AML-193 (cell line): ENCODE measurements at places on chromosomes 2 and 18.
A peak's percentile ranks its signal among the peaks of the same experiment; 100 is the strongest.

DNA sequence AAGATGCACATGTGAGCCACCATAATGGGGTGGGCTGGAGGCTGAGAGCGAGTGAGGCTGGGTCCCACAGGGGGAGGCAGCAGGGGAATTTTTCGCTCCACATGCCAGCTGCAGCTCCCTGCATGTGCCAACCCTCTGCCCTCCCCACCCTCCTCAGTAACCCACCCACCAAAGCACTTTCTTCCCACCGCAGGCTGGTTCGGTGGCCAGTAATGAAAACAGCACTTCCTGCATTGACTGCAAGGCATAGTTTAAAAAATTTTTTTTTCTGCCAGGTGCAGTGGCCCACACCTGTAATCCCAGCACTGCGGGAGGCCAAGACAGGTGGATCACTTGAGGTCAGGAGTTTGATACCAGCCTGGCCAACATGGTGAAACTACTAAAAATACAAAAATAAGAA lies 147.5 kb upstream of the TTC39C start:
- no peak for DNase-seq

- peak; percentile 10 for DNase-seq
Measured at GRCh38 chr2:231965102-231965501, 3.6 kb downstream of the DIS3L2 start.

GRCh38 chr18:5744659-5745058 lies 150.7 kb downstream of the TMEM200C start:
- DNase-seq, result no peak

- no peak for DNase-seq
Measured at GRCh38 chr18:5944448-5944847, 49.1 kb upstream of the TMEM200C start.

DNA sequence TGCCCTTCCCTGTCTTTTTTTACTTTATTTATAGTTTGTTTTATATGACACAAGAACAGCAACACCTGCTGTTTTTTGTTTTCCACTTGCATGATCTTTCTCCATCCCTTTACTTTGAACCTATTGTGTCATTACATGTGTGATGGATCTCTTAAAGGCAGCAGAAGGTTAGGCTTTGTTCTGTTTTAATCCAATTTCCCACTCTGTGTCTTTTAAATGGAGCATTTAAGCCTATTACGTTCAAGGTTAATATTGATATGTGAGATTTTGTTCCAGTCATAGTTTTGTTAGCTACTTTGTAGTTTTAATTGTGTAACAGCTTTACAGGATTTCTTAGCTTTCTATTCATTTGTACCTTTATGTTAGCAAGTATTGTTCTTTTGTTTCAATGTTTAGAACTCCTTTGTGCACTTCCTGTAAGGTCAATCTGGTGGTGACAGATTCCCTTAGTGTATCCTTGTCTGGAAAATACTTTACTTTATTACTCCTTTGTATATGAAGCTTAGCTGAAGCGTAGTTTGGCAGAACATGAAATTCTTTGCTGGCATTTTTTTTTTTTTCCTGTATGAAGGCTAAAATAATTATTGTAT lies 1443.0 kb upstream of the LRRTM1 start:
- no peak for DNase-seq

- DNase-seq, result no peak
Measured at GRCh38 chr2:237254369-237254861, 159.5 kb downstream of the COL6A3 start.

DNA sequence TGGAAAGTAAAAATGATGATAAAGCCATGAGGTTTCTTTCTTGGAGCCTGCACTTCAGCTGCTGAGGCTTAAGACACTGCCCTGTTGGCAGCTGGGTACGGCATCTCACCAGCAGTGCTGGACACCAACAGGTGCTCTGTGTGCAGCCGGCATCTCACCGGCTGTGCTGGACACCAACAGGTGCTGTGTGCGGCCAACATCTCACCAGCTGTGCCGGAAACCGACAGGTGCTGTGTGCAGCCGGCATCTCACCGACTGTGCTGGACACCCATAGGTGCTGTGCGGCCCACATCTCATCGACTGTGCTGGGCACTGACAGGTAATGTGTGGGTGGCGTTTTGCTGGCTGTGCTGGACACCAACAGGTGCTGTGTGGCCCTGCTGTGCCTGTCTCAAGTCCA lies 190.8 kb downstream of the TMEM18 start:
- no peak for DNase-seq

- peak; percentile 83 for DNase-seq
Measured at GRCh38 chr2:217222309-217222910, 362.5 kb upstream of the TNP1 start.

DNA sequence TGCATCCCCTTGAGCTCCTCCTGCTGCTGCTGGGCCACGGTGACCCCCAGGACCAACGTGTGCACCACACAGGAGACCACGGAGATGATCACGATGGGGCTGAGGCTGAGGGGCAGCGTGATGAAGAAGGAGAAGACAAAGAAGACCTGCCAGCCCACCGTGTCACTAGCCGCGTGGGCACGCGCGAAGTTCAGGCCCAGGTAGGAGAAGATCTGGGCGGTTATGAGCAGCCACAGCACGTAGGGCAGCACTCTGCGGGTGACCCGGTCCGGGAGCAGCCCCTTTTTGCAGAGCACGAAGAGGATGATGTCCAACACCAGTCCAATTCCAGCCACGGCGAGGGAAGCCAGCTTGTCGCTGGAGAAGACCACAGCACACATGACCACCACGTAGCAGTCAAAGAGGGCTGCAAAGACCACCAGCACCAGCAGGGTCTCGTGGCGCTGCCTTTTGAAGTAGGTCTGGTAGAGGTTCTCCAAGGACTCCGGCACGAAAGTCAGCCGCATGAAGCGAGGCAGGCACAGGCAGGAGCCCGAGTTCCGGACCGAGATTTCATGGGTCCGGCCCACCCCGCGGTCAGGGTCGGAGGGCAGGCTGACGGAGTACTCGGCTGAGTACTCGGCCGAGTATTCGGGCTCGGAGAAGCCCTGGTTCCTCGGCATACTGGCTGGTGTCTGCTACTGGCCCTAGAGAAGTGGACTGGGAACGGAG lies 1.6 kb downstream of the ADCY3 start:
- no peak for DNase-seq

- no peak for DNase-seq
Measured at GRCh38 chr18:12658426-12659138, 675 bp upstream of the SPIRE1 start.

DNA sequence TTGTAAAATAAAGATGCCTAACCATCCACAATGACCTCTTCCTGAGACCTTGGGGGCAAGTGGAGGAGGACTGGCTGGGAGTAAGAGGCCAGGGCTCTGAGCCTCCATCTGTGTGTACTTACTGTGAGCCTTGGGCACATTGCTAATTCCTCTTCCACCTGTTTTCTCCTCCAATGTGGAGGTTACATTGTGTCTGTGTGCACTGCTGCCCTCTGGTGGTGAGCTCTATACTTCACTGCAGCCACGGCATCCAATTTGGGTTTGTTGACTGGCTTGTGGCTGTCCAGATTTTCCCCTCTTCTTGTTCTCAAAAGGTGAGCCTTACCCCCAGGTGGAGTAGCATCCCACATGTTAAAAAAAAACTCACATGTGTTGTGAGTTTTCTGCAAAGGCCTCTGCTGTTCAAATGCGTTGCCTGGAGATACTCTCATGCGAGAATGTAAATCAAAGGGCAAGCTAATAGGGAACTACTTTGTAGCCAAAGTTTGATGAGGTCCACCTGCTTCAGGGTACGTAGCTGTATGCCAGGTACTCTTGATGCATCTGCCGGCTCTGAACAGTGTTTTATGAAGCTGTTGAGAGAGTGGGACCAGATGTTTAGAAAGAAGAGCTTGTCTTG lies 80.8 kb downstream of the APOB start:
- DNase-seq, result peak; percentile 38

DNA sequence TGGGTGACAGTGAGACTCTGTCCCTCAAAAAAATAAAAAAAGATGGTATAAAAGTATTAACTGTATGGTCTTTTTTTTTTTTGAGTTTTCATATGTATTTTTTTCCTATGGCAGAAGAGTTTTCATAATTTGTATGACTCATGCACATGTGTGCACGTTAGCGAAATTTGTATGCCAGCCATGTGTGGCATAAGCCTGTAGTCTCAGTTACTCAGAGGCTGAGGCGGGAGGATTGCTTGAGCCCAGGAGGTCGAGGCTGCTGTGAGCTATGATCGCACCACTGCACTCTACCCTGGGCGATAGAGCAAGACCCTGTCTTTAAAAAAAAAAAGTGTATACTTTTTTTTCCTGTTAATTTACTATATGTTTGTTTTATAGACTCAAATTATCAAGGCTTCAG lies 160.8 kb downstream of the TGIF1 start:
- DNase-seq, result no peak

DNA sequence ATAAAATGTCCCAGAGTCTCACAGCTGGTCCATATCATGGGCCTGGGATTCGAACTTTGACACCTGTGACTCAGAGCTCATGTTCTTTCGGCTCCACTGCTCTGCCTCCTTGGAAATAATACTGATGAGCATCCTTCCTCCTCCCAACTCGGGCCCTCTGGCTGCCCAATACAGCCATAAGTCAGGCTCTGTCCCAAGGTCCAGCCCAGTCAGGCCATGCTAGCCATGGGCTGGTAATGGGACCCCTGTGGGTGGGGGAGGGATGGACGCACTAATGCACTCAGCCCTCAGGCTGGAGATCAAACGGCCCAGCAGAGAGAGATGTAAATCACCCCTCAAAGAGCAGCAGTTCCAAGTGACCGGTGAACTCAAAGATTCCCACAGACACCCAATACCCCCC lies 61.1 kb downstream of the DDX1 start:
- no peak for DNase-seq

DNA sequence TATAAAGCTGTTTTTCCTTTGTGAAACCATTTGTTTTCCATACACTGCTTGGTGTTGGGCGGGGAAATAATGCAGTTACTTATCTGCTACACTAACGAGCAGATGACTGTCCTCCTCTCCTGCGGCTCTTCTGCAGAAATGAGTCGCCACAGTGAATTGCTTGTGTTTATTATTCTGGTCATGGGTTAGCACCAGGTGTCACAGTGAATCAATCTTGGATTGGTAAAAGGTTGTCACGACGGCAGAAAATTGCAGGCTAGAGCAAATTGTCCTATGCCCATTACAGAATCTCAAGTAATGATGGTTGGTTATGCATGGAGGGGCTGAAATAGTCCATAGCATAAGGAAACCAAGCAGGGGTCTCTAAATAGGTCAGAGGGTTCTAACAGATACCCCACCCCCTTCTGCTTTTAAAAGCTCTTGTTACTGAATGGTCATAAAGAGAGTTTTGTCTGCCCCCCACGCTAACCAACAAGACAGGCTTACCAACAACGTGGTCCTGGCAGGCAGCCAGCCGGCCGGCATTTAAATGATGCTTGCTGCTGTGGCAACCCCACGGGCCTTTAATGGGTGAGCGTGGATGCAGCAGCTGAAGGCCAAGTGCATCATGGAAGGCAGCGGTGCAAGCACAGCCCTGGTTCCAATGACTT lies 29.5 kb downstream of the RAB31 start:
- DNase-seq, result no peak

DNA sequence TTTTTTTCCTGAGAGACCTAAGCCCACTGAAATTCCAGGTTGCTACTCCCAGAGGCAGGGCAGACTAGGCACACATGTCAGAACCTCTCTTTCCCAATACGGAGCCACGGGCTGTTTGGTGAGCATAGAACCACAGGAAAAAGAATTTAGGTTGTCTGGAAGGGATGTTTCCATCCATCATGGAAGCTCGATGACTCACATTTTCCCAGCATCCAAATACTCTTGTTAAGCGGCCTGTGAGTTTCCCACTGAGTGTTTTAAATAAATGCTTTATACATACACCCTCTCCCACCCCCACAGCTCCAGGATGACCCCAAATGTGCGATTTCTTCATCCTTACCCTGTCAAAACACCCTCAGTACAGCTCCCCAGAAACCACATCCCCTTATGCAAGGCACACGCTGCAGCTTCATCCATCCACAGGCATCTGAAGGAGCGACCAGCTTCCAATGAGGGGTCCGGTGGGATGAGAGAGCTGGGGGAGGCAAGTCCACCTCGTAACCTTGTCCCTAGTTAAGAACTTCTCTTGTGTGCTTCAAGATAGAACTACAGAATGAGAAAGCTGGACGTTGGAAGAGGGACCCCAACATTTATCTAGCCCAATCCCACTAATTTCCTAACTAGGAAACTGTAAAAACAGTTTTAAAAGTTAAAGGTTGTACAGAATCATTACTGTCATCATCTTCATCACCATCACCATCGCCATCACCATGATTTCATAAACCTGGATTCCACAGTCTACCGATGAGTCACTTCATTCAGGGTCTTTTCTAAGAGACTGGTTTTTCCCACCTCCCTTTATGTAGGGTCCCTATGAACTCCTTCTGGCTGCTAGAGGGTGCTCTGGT lies 63.5 kb upstream of the FZD7 start:
- peak; percentile 25 for DNase-seq

DNA sequence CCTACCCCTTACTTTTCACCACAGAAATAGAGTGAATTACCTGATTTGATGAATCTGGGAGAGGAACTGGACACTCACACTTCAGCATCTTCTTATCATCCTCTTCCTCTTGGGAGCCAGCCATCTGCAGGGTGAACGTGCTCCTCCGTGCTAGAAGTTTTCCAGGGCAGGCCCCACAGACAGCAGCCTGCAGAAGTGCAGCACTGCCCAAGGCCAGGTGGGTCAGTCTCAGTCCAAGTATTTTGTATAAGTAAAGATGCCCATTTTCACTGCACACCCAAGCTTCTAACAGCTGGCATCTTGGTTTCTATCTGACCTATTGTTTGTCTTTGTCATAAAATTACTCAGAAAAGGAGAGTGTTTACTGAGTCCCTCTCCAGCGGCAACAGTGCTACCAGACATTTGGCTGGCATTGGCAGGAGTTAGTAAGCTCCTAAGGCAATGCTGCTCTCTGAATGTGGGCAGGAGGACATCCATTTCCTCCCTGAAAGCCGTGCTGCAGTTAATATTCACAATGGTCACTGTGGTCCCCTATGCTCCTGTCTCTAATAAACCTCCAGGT lies 222.6 kb upstream of the CTAGE1 start:
- no peak for DNase-seq

- DNase-seq, result no peak
Measured at GRCh38 chr2:130837811-130838565, 1.3 kb downstream of the ARHGEF4 start.

- no peak for DNase-seq
Measured at GRCh38 chr18:49727816-49728215, 85.5 kb downstream of the ACAA2 start.

GRCh38 chr2:217928324-217929181 lies 74.2 kb downstream of the TNS1 start:
- no peak for DNase-seq

DNA sequence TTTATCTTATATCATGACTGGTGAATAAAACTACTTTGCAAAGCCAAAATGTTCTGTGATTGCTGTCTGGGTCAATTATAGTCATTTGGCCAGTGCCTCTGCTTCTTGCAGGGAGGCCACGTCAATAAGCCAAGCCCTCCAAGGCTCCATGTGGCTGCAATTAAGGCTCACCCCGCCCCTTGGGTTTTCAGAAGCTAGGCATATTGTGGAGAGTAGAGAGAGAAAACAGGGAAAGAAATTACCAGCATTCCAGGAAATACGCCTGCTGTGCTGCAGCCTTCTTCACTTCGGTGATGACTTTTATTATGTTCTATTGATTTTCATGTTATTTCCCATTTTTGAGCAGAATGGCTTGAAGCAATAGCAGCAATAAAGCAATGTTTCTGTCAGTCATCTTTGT lies 319.7 kb downstream of the SOX11 start:
- no peak for DNase-seq

- no peak for DNase-seq
Measured at GRCh38 chr2:98434492-98434891, 10.2 kb upstream of the INPP4A start.

GRCh38 chr2:18437909-18438308 lies 122.5 kb downstream of the RDH14 start:
- DNase-seq, result no peak
